ENCODE measurements at places on chromosomes 6 and 20. TPM values are rescaled to one million over a fixed set of nuclear protein-coding genes. Genes with fewer than 3 reads are reported as not detected.

DNA sequence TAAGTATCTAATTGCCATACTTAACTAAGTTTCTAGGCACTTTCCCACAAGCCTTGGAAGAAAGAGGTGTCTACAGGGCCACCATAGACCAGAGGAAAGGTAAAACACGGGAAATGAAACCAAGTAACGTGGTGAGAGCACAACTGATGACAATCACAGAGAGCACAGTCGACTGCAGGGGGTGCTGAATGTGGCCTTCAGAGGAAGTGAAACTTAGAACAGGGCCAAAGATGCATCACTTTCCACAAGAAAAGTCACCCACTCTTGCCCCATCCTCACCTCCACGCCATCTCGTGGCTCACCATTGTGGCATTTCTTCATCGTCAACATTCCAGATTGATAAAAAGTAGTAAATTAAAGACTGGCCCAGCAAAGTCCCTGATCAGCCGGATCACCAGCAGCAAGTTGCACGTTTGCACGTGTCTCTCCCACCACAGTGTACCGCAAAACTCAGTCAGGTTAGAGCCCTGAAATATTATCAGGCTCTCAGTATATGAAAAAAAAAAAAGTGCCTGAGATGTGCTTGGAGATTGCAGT is 31.4 kb downstream of the HIVEP2 start:
- no peak for DNase-seq

GRCh38 chr6:14921170-14921569 is 324.7 kb upstream of the JARID2 start:
- peak; percentile 15 for DNase-seq

GRCh38 chr6:103783329-103783728 is 1076.4 kb downstream of the HACE1 start:
- peak; percentile 3 for DNase-seq

GRCh38 chr6:14240411-14241166 is 123.0 kb downstream of the CD83 start:
- DNase-seq: no peak

DNA sequence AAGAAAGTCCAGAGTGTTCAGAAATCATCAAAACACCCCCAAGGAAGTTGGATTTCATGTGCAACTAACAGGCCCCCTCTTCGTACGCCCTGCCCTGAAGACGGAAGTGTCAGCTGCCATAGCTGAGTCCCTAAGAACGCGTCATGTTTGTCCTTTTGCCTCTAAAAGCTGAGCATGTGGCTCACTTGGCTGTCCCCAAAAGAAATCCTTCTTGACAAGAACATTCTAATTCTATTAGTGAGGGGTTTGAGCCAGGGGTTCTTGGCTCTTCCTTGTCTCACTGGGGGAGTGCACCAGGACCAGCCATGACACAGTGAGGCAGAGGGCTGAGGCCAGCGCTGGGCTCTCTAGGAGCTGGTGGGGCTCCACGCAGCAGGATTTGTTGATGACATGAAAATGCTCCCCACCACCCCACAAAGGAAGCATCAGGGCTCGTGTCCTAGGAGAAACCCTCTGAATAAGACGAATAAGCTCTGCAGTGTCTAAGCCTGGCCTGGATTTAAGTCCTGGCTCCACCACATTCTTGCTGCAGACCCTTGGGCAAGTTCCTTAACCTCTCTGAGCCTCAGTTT is 20.0 kb upstream of the SPO11 start:
- no peak for DNase-seq

GRCh38 chr6:81806793-81807565 is 54.5 kb upstream of the TENT5A start:
- DNase-seq: no peak

DNA sequence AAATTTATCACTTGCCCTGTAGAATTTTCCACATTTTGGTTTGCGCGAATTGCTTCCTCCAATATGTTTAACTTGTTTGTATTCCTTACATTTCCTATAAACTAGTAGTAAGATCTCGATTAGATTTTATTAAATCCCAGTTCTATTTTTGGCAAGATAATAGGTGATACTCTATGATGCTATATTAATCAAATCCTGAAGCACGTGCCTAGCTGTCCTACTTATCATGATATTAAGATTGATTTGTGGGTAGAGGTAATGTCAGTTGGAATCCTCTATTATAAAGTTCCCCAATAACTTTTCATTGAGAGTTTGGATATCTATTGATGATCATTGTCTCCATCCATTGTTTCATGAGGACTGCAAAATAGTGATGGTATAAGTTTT is 82.8 kb upstream of the RIPOR2 start:
- DNase-seq: no peak

- DNase-seq: no peak
These were observed 38.4 kb upstream of the LRRC1 start for GRCh38 chr6:53756396-53756795.

DNA sequence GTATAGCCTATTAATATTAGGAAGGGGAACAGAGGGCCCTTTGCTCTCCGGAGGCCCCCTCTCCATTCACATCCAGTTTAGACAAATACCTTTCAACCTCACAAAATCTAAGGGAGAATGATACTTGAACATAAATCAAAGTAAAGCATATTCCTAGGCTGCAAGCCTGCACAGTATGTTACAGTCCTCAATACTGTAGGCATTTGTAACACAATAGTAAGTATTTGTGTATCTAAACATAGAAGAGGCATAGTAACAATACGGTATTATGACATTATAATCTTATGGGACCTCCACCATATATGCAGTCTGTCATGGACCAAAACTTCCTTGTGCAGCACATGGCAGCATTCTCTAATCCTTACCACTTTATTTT is 2.3 kb upstream of the TREM1 start:
- DNase-seq: no peak

GRCh38 chr20:7399114-7399513 is 541.1 kb downstream of the HAO1 start:
- no peak for DNase-seq

DNA sequence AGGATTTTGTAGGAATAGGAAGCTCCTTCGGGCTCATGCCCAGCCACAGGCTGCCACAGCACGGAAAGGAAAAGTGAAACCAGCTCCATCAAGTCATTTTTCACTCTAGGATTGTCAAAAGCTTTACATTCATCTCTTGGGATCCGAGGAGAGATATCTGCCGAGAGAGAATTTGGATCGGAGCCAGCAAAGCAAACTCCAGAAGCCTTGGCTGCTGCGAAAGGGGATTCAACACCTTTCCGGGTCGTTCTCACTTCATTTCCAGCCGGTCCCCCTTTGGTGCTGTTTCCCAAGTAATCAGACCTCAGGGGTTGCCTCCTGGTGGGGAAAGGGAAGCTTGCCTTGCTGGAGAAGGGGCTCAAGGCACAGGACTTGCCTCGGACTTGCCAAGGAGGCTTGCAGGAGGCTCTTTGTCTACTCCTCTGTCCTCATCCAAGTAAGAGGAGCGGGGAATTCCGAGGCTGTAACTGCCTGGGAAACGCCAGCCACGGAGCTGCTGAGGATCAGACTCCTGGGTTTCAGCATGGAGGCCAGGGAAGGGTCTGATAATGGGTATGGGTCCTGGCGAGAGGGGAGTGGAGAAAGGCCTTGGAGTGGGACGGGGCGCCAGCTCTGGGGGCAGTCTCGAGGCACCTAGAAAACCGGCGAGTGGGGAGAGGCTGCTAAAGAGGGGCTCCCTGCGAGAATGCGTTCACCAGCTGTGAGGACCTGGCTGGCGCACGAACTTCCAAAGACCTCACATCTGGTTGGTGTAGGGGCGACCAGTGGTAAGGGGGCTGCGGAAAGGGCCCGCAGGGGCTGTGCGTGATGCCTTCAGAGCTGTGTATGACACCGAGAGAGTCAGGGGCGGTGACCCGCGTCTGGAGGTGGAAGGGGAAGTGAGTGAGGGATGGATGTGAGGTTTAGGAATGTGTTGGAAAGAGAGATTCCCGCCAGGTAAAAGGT is 702 bp downstream of the ETV7 start:
- DNase-seq: peak; percentile 43

Gene CYP21A2
- not detected for total RNA-seq

Gene C20orf204
- total RNA-seq: 0.45 TPM

Gene PPP1R3G
- 6.3 TPM for total RNA-seq

Gene ADGRF5
- 0.70 TPM for total RNA-seq

Gene SEL1L2
- not detected for total RNA-seq

Measured in renal cortical epithelial cell (primary cell).